ENCODE measurements at places on chromosomes 4 and X.

GRCh38 chr4:141636082-141636770 is at the start of gene IL15:
TSS of gene IL15 (plus strand) at chr4:141636583. CDS start at chr4:141719465, 82,882 bp downstream.
- DNase-seq = peak; percentile 46

DNA sequence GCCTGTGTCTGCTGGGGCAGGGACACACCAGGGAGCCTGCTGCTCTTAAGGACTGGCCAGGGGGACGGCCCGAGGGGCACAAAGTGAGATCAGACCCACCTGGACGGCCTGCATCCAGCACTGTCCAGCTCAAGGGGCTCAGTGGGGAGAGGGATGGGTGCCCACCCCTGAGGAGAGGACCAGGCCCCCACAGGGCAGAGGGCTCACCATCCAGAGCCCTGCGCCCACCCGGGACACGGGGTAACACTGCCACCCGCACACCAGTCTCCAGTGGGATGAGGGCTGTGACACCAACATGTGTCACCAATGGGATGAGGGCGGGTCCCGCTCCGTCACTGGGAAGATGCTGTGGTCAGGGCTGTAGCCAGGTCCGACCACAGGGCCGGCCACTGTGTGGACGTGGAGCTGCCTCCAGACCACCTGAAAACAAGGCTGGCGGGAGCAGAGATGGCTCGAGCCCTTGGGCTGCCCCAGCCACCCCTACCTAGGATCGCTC is 13.2 kb downstream of the DGKQ start:
- no peak for DNase-seq

GRCh38 chr4:128525387-128525786 is 237.8 kb upstream of the PGRMC2 start:
- no peak for DNase-seq

DNA sequence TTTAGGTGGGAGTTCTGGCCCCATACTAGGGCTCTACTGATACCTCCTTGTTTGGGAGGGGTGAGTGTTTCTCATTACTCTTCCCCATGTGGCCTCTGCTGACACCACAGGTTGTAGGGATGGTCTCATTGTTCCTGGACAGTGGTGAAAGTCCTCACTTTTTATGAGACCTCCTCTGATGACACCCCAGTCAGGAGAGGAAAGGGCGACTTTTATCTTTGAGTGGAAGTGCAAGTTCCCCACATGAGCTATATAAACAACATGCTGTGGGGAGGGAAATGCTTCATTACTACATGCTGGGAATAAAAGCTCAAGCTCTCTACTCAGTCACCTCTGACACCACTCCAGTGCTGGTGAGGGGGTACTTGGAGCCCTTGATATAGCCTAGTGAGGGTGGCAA is 29.5 kb upstream of the MAGEA6 start:
- DNase-seq = no peak

- no peak for DNase-seq
Observed at GRCh38 chr4:6333301-6334202, 63.9 kb downstream of the WFS1 start.

GRCh38 chr4:152117933-152118507 is 357.2 kb upstream of the GATB start:
- no peak for DNase-seq

- DNase-seq = no peak
Observed at GRCh38 chr4:185758807-185759206, 53.2 kb downstream of the SORBS2 start.

DNA sequence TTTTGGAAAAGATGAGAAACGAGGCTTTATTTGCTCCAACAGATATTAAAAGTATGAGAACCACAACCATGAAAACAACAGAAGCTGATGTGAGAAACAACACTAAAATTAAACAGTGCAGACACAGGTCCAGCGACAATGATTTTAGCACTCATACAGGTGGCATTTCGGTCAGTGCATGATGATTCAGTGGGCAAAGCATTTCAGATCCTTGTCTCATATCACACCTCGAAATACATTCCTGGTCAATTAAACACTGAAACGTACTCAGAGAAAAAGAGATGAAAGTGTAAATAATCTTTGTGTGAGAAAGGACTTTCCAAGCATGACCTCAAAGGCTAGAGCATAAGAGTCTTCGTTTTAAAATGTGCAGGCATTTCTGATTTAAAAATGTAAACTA is 85.2 kb downstream of the ACOX3 start:
- DNase-seq = no peak

GRCh38 chr4:105594099-105595010 is 41.9 kb downstream of the ARHGEF38 start:
- no peak for DNase-seq

GRCh38 chrX:3699821-3700381 is 13.5 kb downstream of the PRKX start:
- no peak for DNase-seq

- DNase-seq = no peak
Observed at GRCh38 chr4:173635395-173635794, 105.4 kb upstream of the HAND2 start.

DNA sequence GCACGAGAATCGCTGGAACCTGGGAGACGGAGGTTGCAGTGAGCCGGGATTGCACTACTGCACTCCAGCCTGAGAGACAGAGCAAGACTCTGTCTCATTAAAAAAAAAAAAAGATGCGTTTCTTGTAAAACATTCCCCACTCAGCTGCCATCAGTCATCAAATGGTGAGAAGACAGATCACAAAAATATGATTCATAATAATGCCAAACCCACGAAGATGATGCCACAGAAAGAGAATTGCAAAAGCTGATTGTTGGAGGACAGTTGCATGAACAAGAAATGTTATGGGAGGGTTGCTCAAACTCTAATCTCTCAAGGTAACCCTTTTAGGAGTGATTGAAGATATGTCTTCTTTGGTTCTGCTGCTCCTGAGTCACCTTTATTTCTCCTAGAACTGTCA is 21.4 kb upstream of the SMIM14 start:
- no peak for DNase-seq

- no peak for DNase-seq
Observed at GRCh38 chr4:56374956-56375355, 12.3 kb downstream of the AASDH start.

- DNase-seq = no peak
Observed at GRCh38 chr4:19823781-19824180, 427.9 kb upstream of the SLIT2 start.

GRCh38 chr4:61301271-61301670 is 101.1 kb downstream of the ADGRL3 start:
- DNase-seq = no peak

DNA sequence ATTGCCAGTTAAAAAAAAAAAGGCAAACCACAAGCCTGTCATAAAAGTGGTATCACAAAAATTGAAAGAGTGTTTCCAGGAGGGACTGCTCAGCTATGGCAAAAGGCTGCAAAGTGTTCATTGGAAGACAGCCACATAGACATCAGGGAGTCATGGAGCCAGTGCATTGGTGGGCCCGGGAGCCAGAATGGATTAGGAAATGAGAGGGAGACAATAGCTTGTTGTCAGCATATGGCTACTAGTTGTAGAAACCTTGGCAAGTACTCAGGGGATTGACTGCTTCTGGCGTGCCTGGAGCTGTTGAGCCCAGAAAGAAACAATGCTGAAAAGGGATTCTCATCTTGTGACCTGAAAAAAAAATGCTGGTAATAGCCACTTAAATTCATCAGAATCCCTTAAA is 5.0 kb downstream of the GAR1 start:
- no peak for DNase-seq

- peak; percentile 8 for DNase-seq
Observed at GRCh38 chr4:153651587-153651986, 32.5 kb upstream of the TLR2 start.

DNA sequence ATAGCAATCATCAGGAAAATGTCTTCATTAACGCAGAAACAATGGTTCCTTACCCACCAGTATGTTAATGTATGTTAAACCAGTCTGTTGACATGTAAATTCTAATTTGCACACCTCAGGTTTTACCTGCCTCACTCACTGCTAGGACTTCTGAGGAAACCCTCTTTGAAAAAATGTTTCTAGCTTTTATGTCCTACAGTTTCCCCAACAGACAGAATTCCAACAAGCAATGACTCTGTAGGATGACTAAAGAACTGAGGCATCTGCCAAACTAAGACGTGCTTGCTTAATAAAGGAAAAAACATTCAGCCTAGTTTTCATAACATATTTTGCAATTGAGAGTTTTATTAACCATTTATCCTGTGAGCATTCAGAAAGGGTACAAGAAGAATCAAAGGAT is 20.6 kb upstream of the SOX3 start:
- DNase-seq = no peak

- DNase-seq = no peak
Observed at GRCh38 chr4:149595500-149595899, 220.1 kb downstream of the IQCM start.

DNA sequence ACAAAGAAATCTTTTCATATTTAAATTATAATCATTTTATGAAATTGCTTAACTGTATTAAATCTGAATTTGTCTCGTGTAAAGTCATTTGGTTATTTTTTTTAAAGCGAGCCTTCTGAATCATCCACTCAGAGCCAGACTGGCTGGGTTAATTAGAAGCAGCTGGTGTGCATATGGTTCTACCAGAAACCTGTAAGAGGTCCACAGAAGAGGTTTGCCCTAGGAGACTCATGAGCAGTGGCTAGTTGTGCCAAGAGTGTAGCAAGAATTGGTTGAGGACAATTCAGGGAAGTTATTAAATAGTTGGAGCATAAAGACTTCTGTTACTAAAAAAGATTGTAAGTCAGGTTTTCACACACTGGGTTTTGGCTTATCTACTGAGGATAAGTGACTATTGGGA is 267.4 kb downstream of the IL1RAPL2 start:
- no peak for DNase-seq

DNA sequence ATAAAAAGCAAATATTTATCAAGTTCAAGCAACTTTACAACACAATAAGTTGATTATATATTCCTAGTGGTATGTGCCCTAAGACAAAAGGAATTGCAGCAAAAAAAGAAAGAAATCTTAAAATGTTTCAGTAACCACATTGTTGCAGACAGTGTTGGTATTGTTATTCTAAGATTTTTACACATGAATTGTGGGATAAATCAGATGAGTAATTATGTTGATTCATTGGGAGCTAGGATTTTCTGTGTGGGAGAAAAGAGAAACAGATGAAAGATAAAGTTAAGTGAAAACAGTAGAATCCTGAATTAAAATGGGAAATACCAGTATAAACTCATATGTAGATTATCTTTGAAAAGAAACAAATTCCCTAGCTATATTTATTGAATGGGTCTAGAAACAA is 362.4 kb downstream of the PPP3CA start:
- DNase-seq = no peak

GRCh38 chr4:39719804-39720580 is 22.1 kb downstream of the UBE2K start:
- no peak for DNase-seq

- DNase-seq = no peak
Observed at GRCh38 chr4:17771284-17771908, 10.0 kb downstream of the FAM184B start.

DNA sequence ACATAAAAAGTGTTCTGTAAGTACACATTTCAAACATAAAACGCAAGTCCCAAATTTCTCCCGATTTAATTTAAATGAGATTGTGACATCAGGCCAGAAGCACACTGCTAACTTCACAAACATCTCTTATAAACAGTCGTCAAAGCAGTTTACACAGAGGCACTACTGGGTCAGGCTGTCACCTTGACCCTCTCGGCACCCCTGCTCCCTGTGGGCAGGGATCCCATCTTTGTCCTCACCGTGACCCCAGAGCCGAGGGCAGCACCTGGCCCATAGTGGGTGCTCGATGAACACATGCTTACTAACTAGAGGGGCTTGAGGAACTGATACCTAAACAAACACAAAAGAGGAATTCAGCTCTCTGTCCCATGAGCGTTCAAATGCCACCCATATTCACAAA is 22.2 kb downstream of the QDPR start:
- no peak for DNase-seq

DNA sequence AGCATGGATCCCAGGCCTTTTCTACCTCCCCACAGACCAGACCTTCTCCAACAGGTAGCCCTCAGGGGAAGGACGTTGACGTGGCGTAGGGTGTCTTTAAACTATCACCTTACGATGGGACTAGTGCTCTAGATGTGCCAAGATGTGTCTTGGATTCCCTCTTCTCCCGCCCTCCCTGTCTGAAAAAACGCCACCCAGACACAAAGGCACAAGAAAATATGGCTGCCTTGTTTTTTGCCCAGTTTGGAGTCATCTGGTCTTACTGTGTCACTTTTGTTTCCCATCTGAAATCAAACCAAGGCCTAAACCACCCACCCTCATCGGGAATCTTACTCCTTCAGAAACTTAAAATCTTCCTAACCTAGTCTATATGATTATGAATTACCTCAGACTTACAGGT is 235.4 kb downstream of the OR13H1 start:
- no peak for DNase-seq

DNA sequence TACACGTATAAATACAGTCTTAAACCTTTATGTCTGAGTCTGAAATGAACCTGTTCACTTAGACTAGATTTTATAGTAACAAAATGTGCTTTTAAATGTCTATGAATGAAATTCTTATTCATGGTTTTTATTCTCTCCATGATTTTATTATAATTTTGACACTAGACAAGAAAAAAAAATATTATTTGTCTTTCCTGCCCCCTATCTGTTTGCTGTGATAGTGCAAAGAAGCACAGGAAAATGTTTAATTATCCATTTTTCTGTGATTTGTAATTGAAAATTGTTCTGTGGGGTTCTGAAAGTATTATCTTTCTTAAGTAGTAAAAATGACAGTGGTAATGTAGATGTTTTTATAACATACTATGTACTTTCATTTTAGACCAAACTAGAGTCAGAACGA is 52.0 kb downstream of the INTS6L start:
- no peak for DNase-seq

DNA sequence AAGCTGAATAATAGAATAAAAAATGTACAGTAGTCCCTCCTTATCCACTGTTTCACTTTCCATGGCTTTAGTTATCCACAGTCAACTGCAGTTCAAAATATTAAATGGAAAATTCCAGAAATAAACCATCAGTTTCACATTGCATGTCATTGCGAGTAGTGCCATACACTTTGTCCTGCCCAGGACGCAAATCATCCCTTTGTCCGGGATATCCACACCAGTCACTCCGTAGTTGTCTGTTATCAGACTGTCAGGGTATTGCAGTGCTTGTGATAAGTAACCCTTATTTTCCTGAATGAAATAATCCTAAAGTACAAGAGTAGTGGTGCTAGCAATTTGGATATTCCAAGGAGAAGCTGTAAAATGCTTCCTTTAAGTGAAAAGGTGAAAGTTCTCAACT is 271.3 kb downstream of the DKK2 start:
- no peak for DNase-seq

DNA sequence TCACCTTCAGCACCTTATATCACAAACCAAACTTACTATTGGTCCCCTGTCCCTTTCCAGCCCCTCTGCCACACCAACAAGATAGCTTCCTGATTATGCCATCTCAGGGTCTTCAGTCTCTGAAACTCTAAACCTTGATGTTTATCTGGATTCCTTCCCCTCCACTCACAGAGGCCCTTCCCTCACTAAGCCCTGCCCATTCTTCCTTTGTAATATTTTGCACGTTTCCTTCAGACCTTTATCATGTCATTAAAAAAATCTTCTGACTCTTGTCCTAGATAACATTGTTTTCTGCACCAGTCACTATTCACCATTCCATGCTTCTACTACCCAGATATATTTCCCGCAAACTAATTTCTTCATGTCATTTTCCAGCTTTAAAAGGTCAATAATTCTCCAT is 17.7 kb upstream of the CEP135 start:
- DNase-seq = no peak

GRCh38 chr4:1795299-1796195 is 2.5 kb downstream of the FGFR3 start:
- DNase-seq = no peak
